ENCODE measurements at places on chromosomes 11 and 22.

GRCh38 chr11:47489395-47489755 is 40.4 kb upstream of the RAPSN start:
- no peak for DNase-seq

DNA sequence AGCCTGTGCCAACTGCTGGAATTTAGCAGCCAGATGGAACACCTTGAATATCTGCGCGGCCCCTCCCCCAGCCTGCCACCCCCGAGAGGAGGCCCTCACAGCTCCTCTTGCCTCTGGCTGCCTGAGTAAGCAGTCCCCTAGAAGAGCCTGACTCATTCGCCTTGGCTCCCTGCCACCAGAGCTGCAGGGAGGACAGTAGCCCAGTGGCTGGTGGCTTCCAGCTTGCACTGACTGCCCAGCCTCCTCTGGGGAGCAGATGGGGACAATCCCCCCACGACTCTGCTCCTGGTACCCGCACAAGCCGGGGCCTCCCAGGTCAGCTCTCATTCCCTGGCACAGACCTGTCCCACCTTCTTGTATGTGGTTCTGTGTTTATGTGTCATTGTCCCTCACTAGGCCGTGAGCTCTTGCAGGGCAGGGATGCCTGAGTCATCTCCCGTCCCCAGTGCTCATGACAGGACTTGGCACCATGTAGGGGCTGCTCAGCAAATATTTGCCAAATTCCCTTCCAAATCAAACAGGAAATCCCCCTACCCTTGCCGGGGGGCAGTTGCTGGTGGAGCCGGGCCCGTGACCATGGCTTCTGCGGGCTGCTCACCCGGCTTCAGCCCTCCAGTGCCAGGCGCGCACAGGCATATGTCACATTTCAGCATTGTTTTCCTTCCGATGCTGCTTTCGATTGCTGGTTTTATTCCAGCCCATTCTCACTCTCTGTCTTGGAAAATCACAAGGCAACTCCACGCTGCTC is 43.6 kb downstream of the CACNG2 start:
- DNase-seq = no peak

GRCh38 chr11:34886609-34887008 is 29.6 kb downstream of the APIP start:
- no peak for DNase-seq

GRCh38 chr22:42937164-42937843 is 77.6 kb downstream of the PACSIN2 start:
- no peak for DNase-seq

- DNase-seq = no peak
Measured at GRCh38 chr11:64305691-64306562, 603 bp downstream of the ESRRA start.

DNA sequence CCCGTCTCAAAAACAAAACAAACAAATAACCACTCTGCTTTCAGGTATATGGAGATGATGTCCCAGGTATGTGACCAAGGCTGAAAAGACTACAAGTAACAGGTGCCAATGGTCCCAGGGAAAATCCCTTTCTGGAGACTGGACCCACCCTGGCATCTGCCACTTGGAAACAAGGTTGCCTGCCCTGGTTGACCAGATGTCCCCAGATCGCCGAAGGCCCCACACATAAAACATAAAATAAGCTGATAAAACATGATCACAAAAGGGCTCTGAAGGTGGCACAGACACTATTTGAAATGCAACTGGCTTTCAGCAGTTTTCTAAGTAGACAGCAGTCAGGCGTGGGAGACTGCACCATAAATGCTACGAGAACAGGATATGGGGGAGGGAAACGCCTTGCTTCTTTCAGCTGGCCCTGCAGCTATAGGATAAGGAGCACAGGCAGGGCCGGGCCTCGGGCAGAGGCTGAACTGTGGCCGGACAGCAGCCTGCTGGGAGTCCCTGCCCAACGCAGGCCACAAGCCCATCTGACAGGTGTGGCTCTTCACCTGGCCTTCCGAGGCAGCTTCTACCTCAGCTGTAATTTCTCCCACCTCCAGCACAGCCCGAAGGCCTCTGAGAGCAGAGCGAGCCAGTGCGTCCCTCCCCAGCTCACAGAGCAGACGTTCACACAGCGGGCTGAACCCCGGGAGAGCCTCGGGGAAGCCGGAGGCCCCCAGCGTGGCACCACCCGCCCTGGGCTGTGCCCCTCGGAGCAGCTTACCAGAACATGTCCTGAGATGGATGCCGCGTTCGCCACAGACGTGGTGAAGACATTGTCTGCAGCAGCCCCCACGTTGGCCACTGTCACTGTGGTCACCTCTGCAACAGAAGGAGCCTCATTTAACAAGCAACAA is 4.0 kb downstream of the DEAF1 start:
- no peak for DNase-seq

GRCh38 chr11:73184953-73185671 is 33.0 kb upstream of the P2RY2 start:
- DNase-seq = no peak

GRCh38 chr11:2275334-2276279 is 5.2 kb upstream of the ASCL2 start:
- DNase-seq = peak; percentile 70

DNA sequence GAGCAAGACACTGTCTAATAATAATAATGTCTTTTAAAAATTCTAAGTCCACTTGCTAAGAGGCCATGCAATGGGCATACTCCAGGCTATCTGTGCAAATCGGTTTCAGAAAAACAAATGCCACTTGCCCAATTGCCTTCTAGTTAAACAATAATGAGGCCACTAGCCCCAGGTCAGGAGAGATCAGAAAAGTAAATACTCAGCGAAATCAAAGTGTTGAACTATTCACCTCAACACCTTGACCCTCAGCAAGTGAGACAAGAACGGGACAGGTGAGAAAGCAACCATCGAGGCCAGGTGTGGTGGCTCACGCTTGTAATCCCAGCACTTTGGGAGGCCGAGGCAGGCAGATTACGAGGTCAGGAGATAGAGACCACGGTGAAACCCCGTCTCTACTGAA is 72.3 kb upstream of the SYN3 start:
- DNase-seq = no peak

DNA sequence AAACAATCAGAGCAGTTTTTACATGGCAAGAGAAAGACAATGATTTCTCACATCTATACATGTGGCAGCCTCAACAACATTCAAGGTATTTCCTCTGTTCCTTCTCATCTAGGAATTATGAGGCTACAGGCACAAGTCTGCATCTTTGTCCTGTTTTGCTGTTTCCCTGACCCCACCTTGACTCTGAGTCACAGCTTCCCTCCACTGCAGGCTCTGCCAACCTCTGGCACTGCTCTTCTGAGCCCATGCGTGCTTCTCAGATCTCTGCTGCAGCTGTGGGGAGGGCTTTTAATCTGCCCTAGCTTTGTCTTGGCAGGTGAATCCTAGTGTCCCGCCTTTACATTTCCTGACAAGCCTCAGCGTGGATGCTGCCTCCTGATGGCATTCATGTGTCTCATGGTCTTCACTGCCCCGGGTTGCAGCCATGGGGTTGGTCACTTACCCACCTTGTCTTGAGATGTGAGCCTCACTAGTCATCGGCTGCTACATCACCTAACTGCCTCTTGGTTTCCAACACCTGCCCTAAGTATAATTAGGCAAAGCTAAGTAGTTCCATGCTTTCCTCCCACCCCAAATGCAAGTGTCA is 578.5 kb downstream of the TBC1D22A start:
- DNase-seq = peak; percentile 58

GRCh38 chr11:3115321-3115720 is 49.8 kb downstream of the OSBPL5 start:
- no peak for DNase-seq

- no peak for DNase-seq
Measured at GRCh38 chr11:75242722-75243600, 2.4 kb downstream of the TPBGL start.

DNA sequence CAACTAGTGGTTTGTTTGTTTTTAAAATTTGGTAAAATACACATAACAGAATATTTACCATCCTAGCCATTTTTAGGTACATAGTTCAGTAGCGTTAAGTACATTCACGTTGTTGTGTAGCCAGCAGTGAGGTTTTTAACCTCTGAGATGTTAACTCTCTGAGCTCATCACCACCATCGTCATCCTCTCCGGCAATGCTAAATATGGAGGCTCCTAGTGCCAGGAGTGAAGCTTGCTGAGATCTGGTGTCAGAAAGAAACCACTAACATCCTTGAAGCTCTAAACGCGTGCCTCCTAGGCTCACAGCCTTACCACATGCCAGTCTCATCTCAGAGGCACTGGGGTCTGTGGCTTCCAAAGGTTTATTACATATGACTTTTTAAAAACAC is 330.2 kb upstream of the B3GAT1 start:
- DNase-seq = no peak

DNA sequence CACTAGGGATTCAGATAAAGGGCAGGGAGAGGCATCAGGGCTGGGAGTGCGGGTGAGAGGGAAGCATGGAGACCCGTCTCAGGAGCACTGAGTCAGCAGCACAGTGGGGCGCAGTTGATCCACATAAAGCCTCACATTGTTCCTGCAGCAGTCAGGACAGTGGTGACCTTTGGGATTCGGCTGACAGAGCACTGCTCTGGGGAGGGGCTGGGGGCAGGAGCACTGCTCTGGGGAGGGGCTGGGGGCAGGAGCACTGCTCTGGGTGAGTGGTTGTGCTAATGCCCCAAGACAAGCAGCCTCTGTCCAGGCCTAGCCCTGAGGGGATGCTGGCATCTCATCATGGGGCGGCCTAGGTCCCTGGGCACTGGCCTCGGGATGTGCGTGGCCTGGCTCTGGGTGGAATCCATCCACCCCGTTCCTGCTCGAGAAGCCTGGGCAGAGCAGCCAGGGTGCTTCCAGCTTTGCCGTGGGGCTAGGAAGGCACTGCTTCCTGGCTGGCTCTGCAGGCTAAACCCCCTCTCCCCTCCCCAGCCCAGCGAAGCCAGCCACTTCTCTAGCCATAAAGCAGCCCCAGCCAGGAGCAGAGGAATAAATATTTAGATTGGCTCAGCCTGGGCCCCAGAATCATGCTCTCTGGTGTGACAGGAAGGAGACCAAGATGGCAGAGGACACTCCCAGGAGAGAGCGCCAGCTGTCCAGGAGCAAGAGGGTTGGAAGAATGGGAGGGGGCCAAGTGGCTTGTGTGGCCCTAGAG is 7.3 kb downstream of the OAF start:
- no peak for DNase-seq

DNA sequence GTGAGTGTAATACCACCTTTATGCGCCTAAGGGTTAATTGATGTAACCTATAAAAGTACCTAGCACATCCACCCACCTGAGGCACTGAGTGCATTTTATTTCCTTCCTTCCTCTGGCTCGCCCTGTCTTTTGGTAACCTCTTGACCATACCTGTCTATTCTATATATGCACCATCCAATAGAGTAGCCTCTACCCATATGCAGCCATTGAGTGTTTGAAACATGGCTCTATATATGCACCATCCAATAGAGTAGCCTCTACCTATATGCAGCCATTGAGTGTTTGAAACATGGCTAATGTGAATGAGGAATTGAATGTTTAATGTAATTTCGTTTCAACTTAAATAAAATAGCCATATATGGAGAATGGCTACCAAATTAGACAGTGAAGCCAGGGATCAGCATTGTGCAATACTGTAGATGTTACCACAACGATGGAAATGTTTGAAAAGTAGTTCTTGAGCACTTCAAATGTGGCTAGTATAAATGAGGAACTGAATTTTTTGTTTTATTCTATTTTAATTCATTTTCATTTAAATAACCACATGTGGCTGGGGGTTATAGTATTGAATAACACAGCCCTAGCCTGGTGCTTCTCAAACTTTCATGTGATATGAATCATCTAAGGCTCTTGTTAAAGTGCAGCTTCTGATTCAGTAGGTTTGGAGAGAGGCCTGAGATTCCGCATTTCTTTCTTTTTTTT is 33.8 kb downstream of the SLC35F2 start:
- DNase-seq = no peak

DNA sequence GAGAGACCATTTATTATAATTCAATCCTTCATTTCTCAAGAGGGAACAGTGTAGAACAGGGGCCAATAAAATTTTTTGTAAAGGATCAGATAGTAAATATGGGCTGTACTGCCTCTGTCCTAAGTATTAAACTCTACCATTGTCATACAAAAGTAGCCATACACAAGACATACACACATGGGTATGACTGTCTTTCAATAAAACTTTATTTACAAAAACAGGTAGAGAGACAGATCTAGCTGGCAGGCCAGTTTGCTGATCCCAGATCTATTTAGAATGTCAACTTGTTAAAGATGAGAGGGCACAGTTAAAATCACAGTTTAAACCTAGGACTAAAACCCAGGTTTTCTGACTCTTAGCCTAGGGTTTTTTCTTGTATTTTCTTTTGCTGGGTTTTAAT is 16.7 kb downstream of the TRAF6 start:
- no peak for DNase-seq

DNA sequence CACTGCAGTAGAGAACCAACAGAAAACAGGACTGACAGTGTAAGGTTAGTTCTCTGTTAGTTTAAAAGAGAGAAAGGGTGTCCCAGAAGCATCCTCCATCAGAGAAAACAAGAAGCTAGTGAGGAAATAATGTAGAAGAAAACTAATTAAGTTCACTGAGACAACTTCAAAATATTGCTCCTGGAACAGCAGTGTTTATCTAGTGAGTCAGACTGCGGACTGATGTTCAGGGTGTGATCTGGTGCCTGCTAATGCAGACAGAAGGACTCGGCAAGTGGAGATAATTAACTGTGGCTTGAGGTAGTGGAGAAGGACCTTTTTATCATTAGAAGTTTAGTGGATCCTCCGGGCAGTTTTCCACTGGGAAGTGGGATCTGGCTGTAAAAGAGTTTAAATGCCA is 55.4 kb downstream of the CDON start:
- no peak for DNase-seq

DNA sequence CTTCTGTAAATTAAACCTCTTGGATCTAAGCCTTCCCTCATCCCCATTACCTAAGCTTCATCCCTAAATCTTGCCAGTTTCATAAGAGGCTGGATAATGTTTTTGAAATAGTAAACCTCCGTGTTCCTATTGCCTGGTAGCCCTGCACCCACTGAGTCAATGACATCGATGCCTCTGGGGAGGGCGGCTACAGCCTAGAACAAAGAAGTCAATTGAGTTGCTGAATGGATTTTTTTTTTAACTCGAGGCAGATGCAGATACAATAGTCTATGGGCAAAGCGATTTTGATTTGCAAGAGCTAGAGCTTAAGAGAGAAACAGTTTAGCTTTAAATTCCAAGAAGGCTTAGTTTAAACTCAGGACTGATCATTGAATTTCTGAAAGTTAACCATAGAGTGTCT is 121.3 kb downstream of the NECTIN1 start:
- no peak for DNase-seq

DNA sequence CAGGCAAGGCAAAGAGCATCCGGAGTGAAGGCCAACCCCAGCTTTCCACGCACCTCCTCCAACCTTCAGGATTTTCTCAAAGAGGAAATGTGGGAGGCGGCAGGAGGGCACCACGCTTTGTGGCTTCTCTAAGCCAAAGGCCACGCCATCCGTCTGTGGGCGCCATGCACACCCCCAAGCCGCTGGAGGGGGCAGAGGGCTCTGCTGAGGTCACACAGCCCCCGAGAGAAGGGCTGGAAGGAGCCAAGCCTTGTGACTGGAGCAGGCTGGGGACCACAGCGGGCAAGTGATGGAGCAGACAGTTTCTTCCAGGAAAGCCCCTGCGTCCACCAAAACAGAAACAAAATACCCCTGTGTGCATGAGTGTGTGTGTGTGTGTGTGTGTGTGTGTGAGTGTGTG is 527.4 kb downstream of the BRD1 start:
- DNase-seq = peak; percentile 61

Data from vagina (tissue), 2 donors.